ENCODE measurements at places on chromosomes 6 and 20.

DNA sequence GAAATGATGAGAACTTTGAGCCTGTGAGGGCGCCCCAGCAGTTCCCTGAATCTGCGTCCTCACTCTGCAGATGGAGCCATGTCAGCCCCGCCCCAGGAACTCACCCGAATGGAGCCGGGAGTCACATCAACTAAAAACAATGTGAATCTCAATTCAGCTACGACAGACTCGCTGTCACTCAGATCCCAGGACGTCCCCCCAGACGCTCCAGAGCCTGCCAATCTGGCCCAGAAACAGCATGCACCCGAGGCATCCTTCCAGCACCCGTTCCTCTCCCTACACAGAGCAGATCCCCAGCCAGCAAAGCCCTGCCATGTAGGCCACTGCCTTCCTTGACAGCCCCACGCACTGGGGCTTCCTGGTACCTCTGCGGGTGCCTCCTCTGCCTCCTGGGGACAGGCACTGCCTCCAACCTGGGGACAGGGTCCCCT, 248.0 kb downstream of the TTLL2 start:
- no peak for DNase-seq

GRCh38 chr6:15230827-15231226, 15.0 kb upstream of the JARID2 start:
- no peak for DNase-seq

- no peak for DNase-seq
Measured at GRCh38 chr6:121730616-121731015, 295.2 kb downstream of the GJA1 start.

DNA sequence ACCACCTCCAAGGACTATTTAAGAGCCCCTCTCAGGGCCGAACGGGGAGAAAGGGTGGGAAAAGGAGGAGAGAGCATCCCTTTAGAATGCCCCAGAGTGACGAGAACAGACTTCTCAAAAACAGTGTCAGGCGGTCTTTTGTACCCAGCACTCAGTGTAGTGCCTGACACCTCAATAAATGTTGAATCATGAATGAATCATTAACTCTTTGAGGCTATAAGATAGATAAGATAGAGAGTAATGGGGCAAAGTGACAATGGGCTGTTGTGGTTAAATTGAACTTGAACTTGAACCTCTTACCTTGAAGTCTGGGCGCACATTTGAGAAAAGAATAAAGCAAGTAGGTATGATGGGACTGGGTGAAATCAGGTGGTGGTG, 7.4 kb downstream of the TCF21 start:
- no peak for DNase-seq

DNA sequence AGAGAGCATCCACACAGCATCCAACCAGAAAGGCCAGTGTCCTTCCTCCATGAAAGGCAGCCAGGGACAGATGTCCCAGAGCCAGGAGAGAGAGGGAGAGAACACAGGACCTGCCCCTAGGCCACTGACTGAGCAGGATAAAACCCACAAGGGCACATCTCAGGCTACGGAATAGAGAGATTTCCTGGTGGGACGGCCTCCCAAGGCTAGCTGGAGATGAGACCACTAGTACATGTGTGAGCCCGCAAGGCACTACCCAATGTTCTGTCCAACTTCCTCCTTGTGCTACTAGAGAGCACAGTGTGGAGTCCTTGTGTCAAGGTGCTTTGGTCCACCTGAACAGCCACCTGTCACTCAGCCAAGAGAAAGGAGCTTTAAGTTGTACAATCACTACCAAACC, 44.2 kb downstream of the PLCG1 start:
- no peak for DNase-seq

DNA sequence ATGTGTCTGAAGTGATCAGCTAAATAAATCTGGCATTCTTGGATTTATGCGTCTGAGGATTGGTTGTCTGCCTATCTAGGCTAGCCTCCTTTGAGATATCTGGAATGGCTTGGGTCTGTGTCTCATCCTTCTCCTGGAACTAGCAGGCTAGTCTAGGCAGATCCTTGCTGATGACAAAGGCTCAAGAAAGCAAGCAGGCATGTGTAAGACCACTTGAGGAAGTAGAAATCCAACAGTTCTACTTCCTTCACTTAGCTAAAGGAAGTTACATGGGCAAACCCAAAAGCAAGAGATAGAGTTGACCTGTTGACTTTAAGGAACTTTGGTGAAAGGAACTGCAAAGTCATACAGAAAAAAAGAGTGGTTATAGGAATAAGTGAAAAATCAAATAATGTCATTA, 672.6 kb downstream of the MAFB start:
- DNase-seq, result no peak

GRCh38 chr6:116217069-116217468, 36.8 kb downstream of the TSPYL4 start:
- DNase-seq, result no peak

All from activated CD4-positive, alpha-beta T cell treated with anti-CD3 and anti-CD28 coated beads for 4 hours (primary cell).